ENCODE measurements at places on chromosomes 2 and 18.

DNA sequence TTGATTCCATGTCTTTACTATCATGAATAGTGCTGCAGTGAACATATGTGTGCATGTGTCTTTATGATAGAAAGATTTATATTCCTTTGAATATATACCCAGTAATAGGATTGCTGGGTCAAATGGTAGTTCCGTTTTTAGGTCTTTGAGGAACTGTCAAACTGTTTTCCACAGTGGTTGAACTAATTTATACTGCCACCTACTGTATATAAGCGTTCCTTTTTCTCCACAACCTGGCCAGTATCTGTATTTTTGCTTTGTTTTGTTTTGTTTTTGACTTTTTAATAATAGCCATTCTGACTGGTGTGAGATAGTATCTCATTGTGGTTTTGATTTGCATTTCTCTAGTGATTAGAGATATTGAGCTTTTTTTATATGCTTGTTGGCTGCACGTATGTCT is 641.6 kb downstream of the SUCLG1 start:
- DNase-seq: no peak

GRCh38 chr2:5539282-5540165 is 152.7 kb upstream of the SOX11 start:
- no peak for DNase-seq

- DNase-seq: no peak
These were observed 17.8 kb upstream of the FAM98A start for GRCh38 chr2:33616873-33617272.

GRCh38 chr2:85792783-85793441 is 39.1 kb downstream of the ATOH8 start:
- no peak for DNase-seq

DNA sequence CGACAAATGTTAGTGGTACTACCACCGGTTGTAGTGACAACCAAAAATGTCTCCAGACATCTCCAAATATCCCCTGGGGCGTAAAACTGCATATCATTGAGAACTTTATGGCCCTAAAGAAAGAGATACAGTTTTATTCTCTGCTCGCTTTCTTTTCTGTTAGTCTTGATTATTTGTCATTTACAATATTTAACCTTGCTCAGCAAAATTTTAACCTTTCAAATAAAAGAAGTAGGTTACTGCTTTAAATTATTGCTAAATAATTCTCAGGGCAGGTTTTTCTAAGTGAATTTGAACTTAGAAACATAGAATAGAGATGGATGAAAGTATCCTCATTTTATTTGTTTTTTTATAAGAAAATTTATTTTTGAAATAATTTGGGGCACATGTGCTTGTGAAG is 67.9 kb downstream of the BMPR2 start:
- no peak for DNase-seq

All from CD14-positive monocyte (primary cell).